ENCODE measurements at places on chromosomes 6 and 20. TPM values are rescaled to one million over a fixed set of nuclear protein-coding genes. Genes with fewer than 3 reads are reported as not detected.

The TCF19 gene
- polyA plus RNA-seq: 12.3 TPM

- no peak overlapping the region for H3K4me3 ChIP-seq
- H3K27ac ChIP-seq: no peak overlapping the region
- H3K4me1 ChIP-seq: no peaks in the 10 kb centered on the region
- DNase-seq: no peak
- peaks cover 8% of the 10 kb centered on the region for H3K36me3 ChIP-seq
- H3K27me3 ChIP-seq: peaks cover 10% of the 10 kb centered on the region
Observed at GRCh38 chr6:81764531-81764930, 12.1 kb upstream of the TENT5A start.

The MOXD1 gene
- polyA plus RNA-seq: 11.2 TPM

DNA sequence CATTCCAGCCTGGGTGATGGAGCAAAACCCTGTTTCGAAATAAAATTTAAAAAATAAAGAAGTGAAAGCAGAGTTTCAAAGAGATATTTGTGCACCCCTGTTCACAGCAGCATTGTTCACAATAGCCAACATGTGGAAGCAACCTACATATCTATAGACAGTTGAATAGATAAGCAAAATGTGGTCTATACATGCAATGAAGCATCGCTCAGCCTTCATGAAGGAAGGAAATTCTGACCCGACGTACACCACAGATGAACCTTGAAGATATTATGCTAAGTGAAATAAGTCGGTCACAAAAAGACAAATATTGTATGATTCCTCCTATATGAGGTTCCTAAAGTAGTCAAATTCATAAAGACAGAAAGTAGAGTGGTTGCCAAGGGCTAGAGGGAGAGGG, 6.5 kb upstream of the NCOA6 start:
- no peak for DNase-seq
- H3K36me3 ChIP-seq: no peaks in the 10 kb centered on the region
- peaks cover 13% of the 10 kb centered on the region for H3K27me3 ChIP-seq
- H3K4me3 ChIP-seq: no peak overlapping the region
- no peaks in the 10 kb centered on the region for H3K4me1 ChIP-seq

The PTCRA gene
- polyA plus RNA-seq: not detected

GRCh38 chr6:69914015-69914485, 47.7 kb downstream of the COL19A1 start:
- no peak overlapping the region for H3K27ac ChIP-seq
- H3K4me3 ChIP-seq: no peak overlapping the region
- H3K4me1 ChIP-seq: peaks cover 40% of the 10 kb centered on the region
- peaks cover 26% of the 10 kb centered on the region for H3K36me3 ChIP-seq
- no peak for DNase-seq
- H3K27me3 ChIP-seq: no peaks in the 10 kb centered on the region

DNA sequence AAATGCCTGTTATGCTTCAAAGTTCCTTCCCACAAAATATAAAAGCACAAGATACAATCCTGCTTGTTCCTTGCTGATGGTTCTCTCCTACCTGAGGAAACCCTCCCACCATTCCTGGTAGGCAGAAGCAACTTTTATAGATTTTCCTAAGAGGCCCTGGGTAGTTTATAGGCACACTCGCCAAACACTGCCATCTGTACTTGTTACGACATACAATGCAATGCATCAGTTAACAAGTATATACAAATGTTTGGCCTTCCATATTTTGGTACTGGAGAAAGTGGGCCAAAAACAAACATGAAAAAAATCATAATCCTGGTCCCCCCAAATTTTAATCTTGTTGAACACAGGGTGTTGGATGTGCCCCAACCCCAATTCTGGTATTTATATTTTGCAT, 16.6 kb downstream of the MCM9 start:
- H3K27ac ChIP-seq: no peak overlapping the region
- no peaks in the 10 kb centered on the region for H3K27me3 ChIP-seq
- no peaks in the 10 kb centered on the region for H3K4me1 ChIP-seq
- DNase-seq: no peak
- no peak overlapping the region for H3K4me3 ChIP-seq
